Stimulated activated CD4-positive, alpha-beta T cell treated with anti-CD3 and anti-CD28 coated beads, Interleukin-1b, Interleukin-23, amount 100 ng/mL, for 4 hours (primary cell): ENCODE measurements at places on chromosomes 1 and 21.

DNA sequence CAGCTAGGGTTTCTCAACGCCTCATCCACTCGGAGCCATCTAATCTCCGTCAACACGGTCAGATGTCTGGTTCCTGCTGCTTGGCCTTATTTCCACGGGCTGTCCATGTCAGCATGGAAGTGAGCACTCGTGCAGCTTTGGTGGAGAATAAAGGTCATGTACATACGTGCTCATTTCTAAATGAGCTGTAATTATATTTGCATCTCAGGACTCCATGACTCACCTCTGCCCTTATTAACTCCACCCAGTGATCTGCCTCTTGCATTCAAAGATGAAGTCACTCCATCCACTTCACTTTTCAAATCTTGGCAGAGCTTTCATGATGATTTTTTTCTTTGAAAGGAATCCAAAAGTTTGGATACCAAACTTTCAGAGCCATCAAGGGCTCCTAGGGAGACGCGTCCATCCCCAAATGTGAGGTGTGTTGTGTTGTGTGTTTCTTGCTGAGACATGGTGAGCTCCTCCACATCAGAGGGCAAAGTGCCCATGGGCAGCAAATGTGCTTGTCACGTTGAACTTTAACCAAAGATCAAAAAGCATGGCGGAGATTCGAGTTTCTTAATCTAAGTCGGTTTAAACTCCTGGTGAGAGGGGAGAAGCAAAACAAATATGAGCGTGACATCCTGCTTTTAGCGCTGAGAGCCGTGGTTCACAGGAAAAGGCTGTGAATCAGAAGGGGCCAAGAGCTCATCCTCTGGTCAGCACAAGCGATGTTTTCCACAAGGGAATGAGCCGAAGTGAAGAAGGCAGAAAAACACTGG is 68.6 kb upstream of the ERRFI1 start:
- no peak for DNase-seq

DNA sequence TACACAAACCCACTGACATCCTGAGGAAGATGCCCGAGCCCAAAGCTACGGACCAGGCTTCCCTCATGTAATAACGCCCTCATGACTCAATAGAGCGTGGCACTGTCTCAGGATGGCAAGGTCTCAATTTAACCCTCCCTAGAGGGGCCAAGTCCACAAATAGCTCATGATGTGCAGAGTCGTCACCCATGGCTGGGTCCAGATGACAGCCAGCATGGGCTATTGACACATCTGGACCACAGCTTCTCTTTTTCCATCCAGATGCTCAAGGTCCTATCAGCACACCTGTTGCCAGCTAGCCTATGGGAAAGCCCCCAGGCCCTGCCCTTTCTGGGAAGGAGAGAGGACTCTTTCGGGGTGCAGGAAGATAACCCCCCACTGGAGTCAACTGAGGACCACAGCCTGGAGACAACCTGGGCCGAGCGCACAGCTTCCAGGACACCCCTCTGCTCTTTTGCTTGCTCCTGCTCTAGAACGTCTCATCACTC is 2.8 kb downstream of the LAPTM5 start:
- no peak for DNase-seq

DNA sequence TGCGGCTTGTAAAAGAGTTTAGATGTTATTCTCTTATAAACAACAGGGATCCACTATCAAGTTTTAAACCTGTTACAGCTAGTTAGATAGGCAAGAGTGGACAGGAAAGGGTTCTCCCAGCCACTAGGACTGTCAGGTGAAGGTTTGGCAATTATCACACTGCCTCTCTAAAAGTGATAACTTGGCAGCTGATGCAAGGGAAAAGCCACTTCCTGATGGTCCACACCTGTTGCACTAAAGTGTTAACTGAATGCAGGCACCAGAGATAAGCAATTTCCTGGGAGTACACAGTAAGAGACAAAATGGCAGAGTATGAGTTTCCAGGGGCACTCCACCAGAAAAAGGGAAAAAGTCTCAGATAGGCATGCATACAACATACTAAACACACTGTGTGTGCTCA is 99.4 kb downstream of the VAV3 start:
- no peak for DNase-seq

- no peak for DNase-seq
Observed at GRCh38 chr1:204091066-204091465, 18.2 kb downstream of the SOX13 start.

- DNase-seq, result no peak
Observed at GRCh38 chr1:24315391-24315790, 3.8 kb upstream of the GRHL3 start.

- no peak for DNase-seq
Observed at GRCh38 chr21:45082736-45083135, 8.4 kb downstream of the ADARB1 start.

DNA sequence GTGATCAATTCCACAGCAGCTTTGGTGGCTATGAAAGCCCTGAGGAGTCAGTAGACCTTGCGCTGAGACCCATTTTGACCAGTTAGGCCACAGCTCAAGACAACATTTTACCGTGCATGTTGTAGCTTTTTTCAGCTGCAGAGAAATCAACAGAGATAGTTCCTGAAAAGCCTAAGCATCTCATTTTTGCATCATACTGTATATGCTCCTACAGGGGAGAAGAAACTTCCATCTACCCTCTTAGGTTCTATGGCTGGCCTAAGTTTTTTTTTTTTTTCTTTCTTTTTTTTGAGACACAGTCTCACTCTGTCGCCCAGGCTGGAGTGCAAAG is 24.8 kb upstream of the EYA3 start:
- no peak for DNase-seq

DNA sequence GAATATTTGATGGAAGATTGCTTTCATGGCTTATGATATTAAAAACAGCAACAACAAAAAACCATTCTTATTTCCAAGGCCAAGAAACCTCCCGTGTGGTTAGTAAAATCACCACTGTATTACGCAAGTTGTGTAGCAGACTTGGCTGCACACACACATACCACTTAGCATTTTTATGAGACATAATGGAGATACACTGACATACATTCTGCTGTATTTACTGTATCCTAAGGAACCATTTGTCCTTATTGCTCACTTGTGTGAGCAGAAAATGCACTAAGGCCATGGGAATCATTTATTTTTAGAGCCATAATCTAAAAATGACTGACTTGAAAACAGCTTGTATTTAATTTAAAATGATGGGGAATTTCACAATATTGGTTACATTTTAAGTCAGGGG is 584 bp upstream of the C1orf141 start:
- DNase-seq, result no peak

GRCh38 chr1:31961536-31961935 is 23.4 kb upstream of the PTP4A2 start:
- no peak for DNase-seq
